ENCODE measurements at places on chromosomes 1 and 21.

DNA sequence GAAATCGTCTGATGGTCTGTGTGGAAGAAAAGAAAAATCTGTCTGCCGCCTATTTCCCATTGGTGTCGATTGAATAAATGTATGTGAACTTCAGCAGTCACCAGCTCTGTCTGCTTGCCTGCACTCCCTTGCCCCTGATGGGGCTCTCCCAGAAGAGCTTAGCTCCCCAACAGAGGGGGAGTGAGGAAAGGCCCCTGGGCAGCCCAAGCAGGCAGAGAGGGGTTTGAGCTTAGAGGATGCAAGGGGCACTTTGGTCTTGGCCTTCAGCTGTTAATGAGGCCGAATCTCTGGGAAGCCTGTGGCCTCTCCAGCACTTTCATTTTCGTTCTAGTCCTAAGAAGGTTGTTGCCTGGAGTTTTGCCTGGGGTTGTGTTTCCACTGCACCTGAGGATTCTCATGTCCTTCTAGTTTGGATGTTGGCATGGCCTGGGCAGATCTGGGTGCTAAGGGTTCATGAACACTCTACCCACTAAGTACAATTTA is 2.8 kb downstream of the FOXD2 start:
- no peak for DNase-seq

GRCh38 chr1:226093621-226094020 is 31.1 kb downstream of the H3-3A start:
- DNase-seq, result no peak

GRCh38 chr1:21592086-21592865 is 76.9 kb downstream of the RAP1GAP start:
- no peak for DNase-seq

DNA sequence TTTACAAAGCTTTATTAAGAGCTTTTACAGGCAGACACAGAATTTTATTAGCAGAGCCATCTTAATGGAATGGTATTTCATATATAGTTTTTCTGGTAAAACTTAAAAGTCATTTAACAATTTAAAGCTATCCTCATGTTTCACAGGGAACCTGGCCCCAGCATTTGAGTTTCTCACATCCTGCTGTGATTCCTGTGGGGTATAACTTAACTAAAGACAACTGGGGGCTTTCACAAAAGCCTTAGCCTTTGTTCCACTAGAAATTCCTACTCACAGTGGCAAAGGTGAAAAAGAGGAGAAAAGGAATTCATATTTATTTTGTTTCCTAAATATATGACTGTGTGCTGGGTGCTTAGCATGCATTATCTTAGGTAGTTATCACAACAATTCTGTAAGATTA is 233.9 kb downstream of the DENND1B start:
- DNase-seq, result no peak

GRCh38 chr1:217029281-217030157 is 306.3 kb upstream of the ESRRG start:
- DNase-seq, result no peak

- no peak for DNase-seq
These were observed 30.3 kb upstream of the KCNQ4 start for GRCh38 chr1:40753142-40753882.

DNA sequence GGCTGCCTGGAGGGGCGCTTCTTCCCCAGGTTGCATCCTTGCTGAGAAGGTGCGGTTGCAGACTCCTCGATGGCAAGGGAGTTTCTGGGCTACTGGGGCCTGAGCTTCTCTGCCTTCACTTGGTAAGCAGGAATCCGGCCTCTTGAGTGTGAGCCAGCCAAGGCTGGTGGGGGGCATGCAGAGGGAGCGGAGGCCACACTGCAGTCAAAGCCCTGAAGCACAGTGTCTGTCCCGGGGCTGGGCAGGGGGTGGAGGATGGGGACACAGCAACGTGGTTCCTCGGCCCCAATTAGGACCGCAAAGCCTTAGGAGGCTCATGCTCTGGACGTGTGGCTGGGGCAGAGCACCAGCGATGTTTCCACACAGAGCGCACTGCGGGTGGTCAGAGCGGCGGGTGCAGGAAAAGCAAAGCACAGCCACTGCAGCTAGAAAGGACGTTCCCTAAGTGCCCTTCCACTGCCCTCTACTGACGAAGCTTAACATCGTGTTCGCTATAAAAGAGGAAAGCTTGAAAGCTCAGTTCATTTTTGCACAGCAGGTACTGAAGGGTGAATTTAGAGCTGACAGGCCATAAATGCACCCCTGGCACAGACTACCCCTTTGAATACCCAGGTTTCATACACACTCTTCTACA is 60.7 kb upstream of the COG2 start:
- no peak for DNase-seq

Measured in activated CD4-positive, alpha-beta T cell treated with anti-CD3 and anti-CD28 coated beads, Interleukin-2, amount 50 U/mL, for 4 hours (primary cell).